ENCODE measurements at places on chromosomes 2 and 18.

- DNase-seq, result peak; percentile 85
Observed at GRCh38 chr2:237752761-237753165, 45.8 kb upstream of the RBM44 start.

GRCh38 chr2:159946326-159946999 is 116.0 kb downstream of the PLA2R1 start:
- DNase-seq, result no peak

GRCh38 chr2:16729335-16729734 is 63.7 kb upstream of the CYRIA start:
- DNase-seq, result peak; percentile 32

DNA sequence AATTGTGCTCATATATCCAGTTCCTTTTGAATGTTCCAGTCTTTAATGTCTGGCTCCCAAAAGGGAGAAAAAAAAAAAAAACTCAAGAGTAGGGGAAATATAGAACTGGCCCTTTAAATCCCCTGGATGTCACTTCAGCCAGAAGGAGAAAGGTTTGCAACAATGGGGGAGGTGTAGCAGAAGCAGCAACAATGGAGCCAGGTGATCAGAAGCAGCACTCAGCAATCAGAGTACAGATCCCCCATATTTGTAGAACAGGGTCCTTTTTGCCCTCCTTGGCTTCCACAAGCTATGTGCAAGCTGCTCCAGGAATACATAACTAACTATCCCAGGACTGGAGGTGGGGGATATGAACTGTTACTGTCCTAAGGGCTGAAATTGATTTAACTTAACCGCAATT is 25.8 kb upstream of the ZNF397 start:
- DNase-seq, result no peak

DNA sequence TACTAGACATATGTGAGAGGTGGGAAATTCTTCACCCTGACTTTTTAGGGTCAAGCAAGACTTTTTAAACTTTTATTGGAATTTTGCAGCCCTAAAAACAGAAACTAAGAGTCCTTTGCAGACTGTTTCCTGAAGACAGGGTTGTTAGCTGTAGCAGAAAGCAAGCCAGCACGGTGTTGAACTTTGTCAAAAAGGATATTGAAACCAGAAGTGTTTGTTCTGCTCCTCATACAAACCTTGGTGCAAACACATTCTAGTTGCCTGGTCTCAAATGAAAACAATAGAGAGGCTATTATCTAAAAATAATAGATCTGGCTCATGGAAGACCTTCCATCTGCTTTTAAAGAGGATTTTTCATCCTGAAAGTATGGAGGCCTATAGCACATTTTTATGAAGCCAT is 65.8 kb upstream of the IGFBP5 start:
- no peak for DNase-seq

- no peak for DNase-seq
Observed at GRCh38 chr2:107412209-107412904, 414.3 kb upstream of the RGPD4 start.

DNA sequence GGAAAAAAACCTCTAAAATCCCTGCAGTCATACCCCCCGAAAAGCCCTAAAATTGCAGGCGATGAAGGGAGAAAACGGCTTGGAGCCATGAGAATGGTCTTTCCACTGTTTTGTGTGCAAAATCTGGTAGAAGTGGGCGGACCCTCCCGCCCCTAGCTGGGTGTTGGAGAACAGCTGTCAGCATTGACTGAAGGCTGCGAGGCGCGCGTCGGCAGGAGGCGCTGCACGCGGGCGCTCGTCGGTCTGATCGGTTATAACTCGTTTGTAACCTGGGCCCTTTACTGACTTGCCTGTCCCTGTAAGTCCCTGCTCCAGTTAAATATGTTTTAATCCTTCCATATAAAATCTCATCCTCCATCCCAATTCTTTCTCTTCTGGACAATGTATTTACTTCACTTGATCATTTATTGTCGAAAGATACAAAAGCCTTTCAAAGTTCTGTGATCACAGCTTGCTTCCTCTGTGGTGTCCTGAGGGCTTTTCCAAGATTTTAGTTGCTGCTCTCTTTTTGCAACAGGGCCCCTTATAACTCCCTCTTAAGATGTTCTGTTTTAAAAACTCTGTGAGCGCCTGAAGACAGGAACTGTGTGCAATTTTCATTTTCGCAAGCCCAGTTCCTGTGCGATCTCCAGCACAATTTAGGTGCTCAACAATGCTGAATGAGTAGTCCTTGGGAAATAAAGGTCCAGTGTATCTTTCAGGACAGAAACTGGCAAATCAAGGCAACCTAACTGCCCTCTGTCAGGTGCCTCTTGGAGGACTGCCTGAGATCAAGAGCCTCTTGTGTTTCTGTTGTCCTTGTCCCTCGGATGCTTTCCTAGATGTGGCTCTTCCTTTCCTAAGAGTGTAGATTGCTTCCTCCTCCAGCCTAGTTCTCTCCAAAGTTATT is 918 bp upstream of the HNRNPLL start:
- DNase-seq, result peak; percentile 78

DNA sequence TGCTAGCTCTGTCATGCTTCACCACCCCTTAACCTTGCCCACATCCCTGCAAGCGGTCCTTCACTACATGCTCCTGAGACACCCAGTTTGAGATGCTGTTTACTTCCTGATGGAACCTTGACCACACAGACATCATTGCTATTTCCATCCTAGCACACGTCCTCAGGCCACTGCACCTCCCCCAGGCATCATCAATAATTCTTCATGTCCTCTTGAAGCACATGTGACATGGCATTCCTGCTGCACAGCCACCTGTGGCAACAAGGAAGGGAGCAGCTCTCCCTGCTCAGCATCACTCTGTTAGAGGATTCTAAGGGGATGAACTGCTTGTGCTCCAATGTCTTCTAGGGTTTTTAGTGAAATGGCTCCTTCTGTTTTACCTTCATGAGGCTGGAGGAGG is 26.1 kb upstream of the ST3GAL5 start:
- no peak for DNase-seq
